ENCODE measurements at places on chromosomes 16 and 17. TPM values are rescaled to one million over a fixed set of nuclear protein-coding genes. Genes with fewer than 3 reads are reported as not detected.

MFAP4 gene
- total RNA-seq, result 29.2 TPM

SGSH gene
- 6.3 TPM for total RNA-seq

TBC1D3C gene
- not detected for total RNA-seq

RHOT2 gene
- 14.1 TPM for total RNA-seq

CCL3 gene
- 7.3 TPM for total RNA-seq
